ENCODE measurements at places on chromosomes 4 and X. TPM values are rescaled to one million over a fixed set of nuclear protein-coding genes. Genes with fewer than 3 reads are reported as not detected.

DNA sequence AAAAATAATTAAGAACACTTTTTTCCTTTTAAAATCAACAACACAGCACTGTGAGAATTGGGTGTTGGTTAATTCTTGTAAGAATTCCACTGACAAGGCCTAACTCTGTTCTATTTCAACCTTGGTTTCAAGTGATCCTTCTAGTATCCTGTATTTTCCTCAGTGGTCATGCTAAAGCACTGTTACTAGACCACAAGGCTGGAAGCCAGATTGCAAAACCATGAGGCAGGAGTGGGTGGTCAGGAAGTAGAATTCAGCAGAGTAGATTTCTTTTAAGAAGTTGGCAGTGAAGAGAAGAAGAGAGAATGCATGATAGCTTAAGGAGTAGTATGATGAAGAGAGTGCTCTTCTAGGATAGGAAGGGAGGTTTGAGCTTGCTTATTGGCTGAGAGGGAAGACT lies 71.6 kb upstream of the LEF1 start:
- no peaks in the 10 kb centered on the region for H3K27me3 ChIP-seq
- no peaks in the 10 kb centered on the region for H3K4me1 ChIP-seq
- no peak for DNase-seq
- H3K36me3 ChIP-seq = no peaks in the 10 kb centered on the region

DNA sequence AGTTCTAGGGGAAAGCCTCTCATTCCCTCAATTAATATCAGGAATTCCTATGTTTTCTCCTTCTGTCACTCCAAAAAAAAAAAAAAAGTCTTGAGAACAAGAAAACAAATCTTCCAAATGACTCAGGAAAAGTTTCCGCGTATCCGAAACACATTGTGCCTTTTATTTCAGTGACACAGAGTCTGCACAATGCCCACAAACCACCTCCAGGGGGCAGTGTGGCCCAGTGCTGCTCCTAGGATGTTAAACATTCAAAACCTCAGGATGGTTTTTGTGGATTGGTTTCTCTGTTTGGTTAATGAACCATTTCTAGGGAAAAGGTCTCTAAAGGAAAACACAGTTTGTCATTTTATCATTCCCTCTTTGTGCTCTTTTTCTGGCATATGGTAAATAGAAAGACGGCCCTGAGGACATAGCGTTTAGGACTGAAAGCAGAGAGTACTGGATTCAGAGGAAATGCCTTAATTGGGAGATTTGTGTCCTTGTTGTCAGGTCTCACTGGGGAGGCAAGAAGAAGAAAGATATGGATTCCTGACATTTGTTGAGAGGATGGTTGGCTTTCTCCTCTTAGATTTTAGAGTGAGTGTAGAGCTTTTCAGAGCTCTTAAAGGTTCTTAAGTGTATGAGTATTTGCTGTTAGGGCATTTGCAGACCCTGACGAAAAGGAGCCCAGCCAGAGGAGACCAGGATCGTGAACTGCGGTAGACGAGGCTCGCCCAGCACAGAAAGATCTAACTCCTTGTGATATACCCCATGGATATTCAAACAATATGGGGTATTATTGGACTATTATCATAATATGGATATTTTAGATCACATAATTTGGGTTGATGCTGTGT lies 65.7 kb upstream of the MAP9 start:
- no peak overlapping the region for H3K4me3 ChIP-seq
- peaks cover 10% of the 10 kb centered on the region for H3K27me3 ChIP-seq
- peak; percentile 37 for DNase-seq

GRCh38 chrX:49901048-49901447 lies 21.3 kb upstream of the CLCN5 start:
- H3K27ac ChIP-seq = no peak overlapping the region
- H3K27me3 ChIP-seq = peaks cover 29% of the 10 kb centered on the region
- no peaks in the 10 kb centered on the region for H3K4me1 ChIP-seq
- no peak for DNase-seq
- no peaks in the 10 kb centered on the region for H3K36me3 ChIP-seq

- peaks cover 54% of the 10 kb centered on the region for H3K36me3 ChIP-seq
- no peaks in the 10 kb centered on the region for H3K4me1 ChIP-seq
- H3K27me3 ChIP-seq = no peaks in the 10 kb centered on the region
- no peak overlapping the region for H3K4me3 ChIP-seq
Observed at GRCh38 chr4:185352741-185353140, 43.0 kb downstream of the LRP2BP start.

- no peaks in the 10 kb centered on the region for H3K36me3 ChIP-seq
- no peak for DNase-seq
- no peak overlapping the region for H3K4me3 ChIP-seq
- H3K4me1 ChIP-seq = no peaks in the 10 kb centered on the region
Observed at GRCh38 chr4:24209131-24209530, 319.3 kb upstream of the PPARGC1A start.

Gene ATP2B3
- polyA plus RNA-seq = not detected

Gene RAB9B
- 0.38 TPM for polyA plus RNA-seq

Gene GJB1
- polyA plus RNA-seq = not detected

DNA sequence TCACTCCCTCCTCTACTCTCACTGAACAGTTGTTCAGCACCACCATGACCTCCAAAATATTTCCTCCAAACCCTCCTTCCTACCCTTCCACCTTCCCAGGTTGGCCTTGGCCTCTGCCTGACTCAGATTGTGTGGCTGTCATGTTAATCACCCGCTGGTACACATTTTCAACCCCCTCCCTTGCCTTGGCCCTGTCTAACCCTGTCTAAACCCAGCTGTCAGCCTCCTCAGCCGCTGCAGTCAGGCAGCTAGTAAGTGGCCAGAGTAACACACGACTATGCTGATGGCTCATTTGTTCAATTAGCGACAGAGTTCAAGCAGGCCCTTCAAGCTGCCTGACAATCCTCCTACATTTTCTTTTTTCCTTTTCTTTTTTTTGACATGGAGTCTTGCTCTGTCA lies 18.0 kb downstream of the ING2 start:
- H3K4me3 ChIP-seq = no peak overlapping the region
- no peaks in the 10 kb centered on the region for H3K36me3 ChIP-seq
- no peak overlapping the region for H3K27ac ChIP-seq
- no peak for DNase-seq
- H3K27me3 ChIP-seq = peaks cover 7% of the 10 kb centered on the region

- H3K36me3 ChIP-seq = no peaks in the 10 kb centered on the region
- no peak overlapping the region for H3K4me3 ChIP-seq
- no peak for DNase-seq
Observed at GRCh38 chrX:1455948-1456280, 3.2 kb upstream of the ASMTL start.

DNA sequence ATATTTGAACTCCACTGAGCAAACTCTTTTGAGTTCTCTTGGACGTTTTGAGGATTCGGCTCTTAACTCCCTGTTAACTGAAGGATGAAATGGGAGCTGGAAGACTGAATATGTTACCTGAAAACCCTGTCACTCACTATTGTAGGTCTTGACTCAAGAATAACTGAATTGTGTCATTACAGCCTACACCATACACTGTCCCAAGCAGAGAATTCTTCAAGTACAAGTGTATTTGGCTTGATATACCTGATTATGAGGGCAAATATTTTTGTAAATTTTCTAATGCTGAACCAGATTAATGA lies 276.1 kb downstream of the CFAP299 start:
- peaks cover 5% of the 10 kb centered on the region for H3K36me3 ChIP-seq
- no peak for DNase-seq
- peaks cover 4% of the 10 kb centered on the region for H3K27me3 ChIP-seq
- no peak overlapping the region for H3K27ac ChIP-seq
- no peaks in the 10 kb centered on the region for H3K4me1 ChIP-seq
- H3K4me3 ChIP-seq = no peak overlapping the region

DNA sequence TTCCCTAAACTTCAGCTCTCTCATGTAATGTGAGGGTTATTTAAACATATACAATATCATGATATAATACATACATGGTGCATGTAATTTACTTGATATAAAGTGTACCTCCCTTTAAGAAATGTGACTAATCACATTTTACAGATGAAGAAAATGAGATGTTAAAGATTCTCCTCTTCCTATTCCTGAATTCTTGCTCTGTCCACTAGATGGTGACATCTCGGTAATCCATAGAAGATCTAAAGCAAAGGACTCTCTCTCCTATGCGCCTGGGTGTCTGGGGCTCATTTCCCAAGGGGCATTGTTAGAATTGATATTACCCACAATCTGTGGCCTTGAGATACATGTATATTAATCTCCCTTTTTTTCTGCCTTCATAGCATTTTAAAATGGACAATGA lies 804.9 kb downstream of the RAB28 start:
- H3K4me3 ChIP-seq = no peak overlapping the region
- H3K27me3 ChIP-seq = no peaks in the 10 kb centered on the region

DNA sequence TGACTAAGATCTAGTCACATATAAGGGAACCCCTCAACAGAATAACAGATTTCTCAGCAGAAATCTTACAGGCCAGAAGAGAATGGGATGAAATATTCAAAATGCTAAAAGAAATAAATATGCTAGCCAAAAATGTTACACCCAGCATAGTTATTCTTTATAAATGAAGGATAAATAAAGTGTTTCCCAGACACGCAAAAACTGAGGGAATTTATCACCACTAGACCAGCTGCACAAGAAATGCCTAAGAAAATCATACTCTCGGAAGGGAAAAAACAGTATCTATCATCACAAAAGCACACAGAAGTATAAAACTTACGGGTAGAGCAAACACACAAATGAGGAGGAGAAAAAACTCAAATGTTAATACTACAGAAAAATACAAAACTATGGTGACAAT lies 162.1 kb downstream of the HHIP start:
- H3K27me3 ChIP-seq = no peaks in the 10 kb centered on the region
- H3K27ac ChIP-seq = no peak overlapping the region
- no peaks in the 10 kb centered on the region for H3K4me1 ChIP-seq
- DNase-seq = no peak

Gene TMSB15C
- polyA plus RNA-seq = 0.68 TPM

- peaks cover 23% of the 10 kb centered on the region for H3K36me3 ChIP-seq
- DNase-seq = no peak
- H3K27ac ChIP-seq = peak overlapping the region; percentile 24
Observed at GRCh38 chr4:88275516-88275915, 8.8 kb downstream of the PPM1K start.

- peaks cover 27% of the 10 kb centered on the region for H3K36me3 ChIP-seq
- H3K4me1 ChIP-seq = peaks cover 1% of the 10 kb centered on the region
- DNase-seq = no peak
- no peak overlapping the region for H3K27ac ChIP-seq
- H3K4me3 ChIP-seq = no peak overlapping the region
Observed at GRCh38 chrX:2488621-2489285, 12.0 kb downstream of the DHRSX start.

- no peak overlapping the region for H3K4me3 ChIP-seq
- peaks cover 5% of the 10 kb centered on the region for H3K27me3 ChIP-seq
- no peak overlapping the region for H3K27ac ChIP-seq
- H3K4me1 ChIP-seq = no peaks in the 10 kb centered on the region
- DNase-seq = no peak
Observed at GRCh38 chr4:152591396-152591795, 55.5 kb upstream of the FBXW7 start.

Gene POU3F4
- not detected for polyA plus RNA-seq

DNA sequence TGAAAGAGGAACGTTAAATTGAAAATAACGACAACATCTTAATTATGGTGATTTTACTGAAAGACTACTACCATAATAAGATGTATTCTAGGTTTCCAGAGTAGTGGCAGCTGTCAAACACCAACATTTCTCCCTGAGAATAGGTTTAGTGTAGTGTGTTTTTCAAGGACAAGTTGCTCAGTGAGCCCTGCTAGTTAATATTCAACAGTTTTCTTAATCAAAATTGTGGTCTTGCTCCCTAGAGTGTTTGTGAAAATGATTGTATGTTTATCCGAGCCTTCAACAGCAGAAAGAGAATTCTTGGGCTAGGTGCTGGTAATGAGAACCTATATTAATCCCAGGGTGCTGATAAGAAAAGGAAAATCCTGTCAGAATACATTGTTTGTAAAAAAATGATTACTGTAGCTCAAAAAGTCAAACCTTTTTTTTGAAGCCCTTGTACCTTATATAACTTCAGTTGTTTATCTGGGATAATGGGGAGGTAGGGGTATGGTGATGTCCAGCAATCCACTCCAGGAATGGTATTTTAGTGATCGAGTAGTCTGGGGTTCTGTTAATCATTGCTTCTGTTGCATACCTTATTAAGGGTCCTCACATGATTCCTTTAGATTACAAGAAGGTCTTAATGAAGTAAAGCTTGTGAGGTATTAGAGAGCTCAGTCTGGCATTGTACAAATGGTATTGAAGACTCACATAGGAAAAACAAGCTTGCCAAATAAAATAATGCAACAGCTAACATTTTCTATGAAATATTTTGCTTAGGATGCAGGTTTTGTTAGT lies 110.7 kb downstream of the CCSER1 start:
- H3K4me3 ChIP-seq = no peak overlapping the region
- H3K27me3 ChIP-seq = no peaks in the 10 kb centered on the region
- DNase-seq = no peak
- no peak overlapping the region for H3K27ac ChIP-seq
- no peaks in the 10 kb centered on the region for H3K36me3 ChIP-seq

Gene RAB40AL
- polyA plus RNA-seq = not detected

Gene TMPRSS11E
- polyA plus RNA-seq = 0.28 TPM

DNA sequence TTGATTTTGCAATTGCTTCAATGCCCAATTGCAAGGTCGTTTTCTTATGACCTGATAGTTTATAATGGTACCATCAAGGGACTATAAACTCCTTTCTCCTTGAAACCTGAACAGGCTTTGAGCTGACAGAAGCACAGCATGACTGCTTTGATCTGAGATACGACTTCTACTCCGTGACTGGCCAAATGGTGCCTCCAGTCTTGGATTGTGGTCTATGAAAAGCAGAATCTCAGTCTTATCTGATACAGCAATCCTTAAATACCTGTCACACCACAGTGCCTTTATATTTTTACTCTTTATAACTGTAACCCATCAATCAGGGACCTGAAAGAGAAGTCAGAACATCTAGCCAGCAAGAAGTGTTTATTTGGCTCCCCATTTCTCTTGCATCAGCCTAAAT lies 93.1 kb downstream of the DOCK11 start:
- H3K36me3 ChIP-seq = peaks cover 12% of the 10 kb centered on the region
- no peaks in the 10 kb centered on the region for H3K4me1 ChIP-seq
- no peaks in the 10 kb centered on the region for H3K27me3 ChIP-seq
- H3K27ac ChIP-seq = no peak overlapping the region
- no peak for DNase-seq

Gene ARHGAP6
- not detected for polyA plus RNA-seq

Gene SHOX
- polyA plus RNA-seq = not detected

DNA sequence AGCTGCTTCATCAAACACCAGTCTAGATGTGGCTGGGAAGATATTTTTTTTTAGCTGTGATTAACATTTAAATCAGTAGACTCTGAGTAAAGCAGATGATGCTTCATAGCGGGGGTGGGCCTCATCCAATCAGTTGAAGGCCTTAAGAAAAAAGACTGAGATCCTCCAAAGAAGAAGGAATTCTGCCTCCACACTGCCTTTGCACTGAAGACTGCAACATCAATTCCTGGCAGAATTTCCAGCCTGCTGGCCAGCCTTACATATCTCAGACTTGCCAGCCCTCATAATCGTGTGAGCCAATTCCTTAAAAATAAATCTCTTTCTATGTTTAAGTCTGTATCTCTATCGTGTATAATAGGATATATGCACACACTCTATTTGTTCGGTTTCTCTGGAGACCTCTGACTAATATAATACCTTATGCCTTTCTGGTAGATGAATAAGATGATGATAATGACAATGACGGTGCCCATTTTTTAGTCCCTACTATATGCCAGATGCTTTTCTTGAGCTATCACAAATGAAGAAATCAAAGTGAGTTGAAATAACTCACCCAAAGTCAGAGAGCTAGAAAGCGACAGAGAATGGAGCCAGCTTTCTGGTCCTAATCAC lies 66.1 kb upstream of the SOD3 start:
- H3K4me3 ChIP-seq = no peak overlapping the region
- no peak for DNase-seq
- H3K27ac ChIP-seq = no peak overlapping the region
- no peaks in the 10 kb centered on the region for H3K4me1 ChIP-seq
